ENCODE measurements at places on chromosomes 12 and 14.

DNA sequence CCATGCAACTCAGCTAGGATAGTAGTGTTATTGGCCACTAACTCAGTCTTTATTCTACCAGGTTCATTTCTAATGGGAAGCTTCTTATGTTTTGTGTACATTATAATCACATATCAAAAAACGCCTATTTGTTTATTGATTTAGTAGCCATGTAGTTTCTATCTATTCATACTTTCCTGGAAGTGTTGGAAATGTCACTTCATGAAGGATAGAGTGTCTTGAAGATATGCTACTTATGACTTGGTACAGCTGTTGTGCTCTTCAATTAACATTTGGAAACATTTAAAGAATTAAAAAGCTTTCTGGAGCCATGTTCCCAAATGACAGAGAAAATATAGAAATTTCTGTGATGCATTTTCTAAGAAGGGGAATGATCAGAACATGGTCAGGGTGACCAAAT, 307.5 kb downstream of the ETNK1 start:
- no peak for DNase-seq

DNA sequence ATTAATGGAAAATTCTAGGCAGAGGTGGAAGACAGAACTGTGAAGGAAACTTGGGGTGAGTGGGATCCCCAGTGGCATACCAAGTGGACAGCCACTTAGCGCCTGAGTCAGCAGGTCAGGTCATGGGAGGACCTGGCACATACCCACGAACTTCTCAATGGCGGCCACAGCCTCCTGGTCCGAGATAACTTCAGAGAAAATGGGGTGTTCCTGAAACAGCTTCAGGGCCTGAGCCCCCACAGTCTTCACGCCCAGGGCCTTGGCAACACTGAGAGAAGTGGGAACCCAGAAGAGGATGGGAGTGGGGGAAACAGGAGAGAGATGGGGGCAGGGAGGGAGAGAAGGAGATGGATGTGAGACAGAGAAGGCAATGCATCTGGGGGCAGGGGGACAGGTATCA, 9.9 kb downstream of the SDS start:
- no peak for DNase-seq

- no peak for DNase-seq
These were observed 36.4 kb downstream of the PKP2 start for GRCh38 chr12:32860192-32860591.

GRCh38 chr14:66009089-66009488, 477.1 kb upstream of the CCDC196 start:
- DNase-seq, result no peak
